ENCODE measurements at places on chromosomes 5 and 9.

DNA sequence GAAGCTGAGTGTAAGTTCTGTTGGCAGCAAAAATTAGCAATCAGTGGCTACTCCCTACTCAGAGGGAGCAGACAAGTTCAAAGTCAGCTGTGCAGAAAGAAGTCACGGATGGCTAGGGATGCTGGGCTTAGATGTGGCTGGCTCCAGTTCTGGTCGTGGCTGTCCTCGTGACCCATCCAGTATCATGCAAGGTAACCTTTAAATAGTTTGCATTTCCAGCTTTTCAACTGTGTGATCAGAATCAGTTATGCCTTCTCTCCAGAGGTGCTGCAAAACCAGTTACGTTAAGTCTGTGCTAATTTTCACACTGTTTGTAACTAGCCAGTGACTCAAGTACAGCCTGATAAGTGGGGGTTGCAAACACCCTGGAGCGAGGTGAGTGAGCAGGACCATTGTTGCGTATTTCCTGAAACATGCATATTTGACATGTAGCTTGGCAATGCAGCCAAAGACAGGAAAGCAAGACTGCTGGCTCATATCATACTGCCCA lies 302.4 kb downstream of the ATPSCKMT start:
- peaks cover 2% of the 10 kb centered on the region for H3K27me3 ChIP-seq
- no peak overlapping the region for H3K27ac ChIP-seq
- H3K4me1 ChIP-seq: no peaks in the 10 kb centered on the region
- DNase-seq: no peak
- no peaks in the 10 kb centered on the region for H3K36me3 ChIP-seq

DNA sequence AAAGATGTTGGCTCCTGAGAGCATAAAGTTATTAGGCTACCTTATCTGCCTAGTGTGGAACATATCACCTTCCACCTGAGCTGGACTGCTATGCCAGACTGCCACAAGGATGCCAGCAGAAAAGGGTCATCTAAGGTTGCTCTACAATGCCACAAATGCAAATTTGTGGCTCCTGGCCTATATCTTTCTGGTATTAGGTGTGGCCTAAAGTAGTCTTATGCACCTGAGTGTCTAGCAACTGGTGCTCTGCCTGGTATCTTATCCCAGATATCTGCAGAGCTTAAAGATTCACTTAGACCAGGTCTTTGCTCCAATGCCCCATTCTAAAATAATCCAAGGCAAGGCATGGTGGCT lies 34.7 kb downstream of the DTWD2 start:
- H3K27ac ChIP-seq: no peak overlapping the region
- H3K27me3 ChIP-seq: no peaks in the 10 kb centered on the region
- H3K4me3 ChIP-seq: no peak overlapping the region
- no peak for DNase-seq
- no peaks in the 10 kb centered on the region for H3K4me1 ChIP-seq

DNA sequence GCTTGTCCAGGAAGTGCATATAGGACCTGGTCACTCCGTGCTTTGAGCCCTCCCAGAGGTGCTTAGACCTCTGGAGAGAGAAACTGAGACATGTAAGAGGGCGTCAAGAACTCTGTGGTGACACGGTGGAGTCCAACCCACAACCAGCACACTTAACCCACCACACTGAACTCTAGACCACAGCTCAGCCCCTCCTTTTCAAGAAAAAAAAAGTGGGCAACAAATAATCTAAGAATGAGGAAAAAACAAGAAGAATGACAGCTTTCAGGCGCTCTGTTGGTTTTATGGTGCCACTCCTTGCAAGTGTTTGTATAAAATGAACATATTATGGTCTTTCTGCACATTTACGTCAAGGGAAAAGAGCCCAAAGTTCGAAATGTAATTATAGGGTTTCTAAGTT lies 50.2 kb upstream of the SNAPC3 start:
- H3K27me3 ChIP-seq: no peaks in the 10 kb centered on the region
- no peaks in the 10 kb centered on the region for H3K4me1 ChIP-seq
- no peak overlapping the region for H3K4me3 ChIP-seq
- no peak for DNase-seq
- no peaks in the 10 kb centered on the region for H3K36me3 ChIP-seq

GRCh38 chr5:22249209-22249729 lies 603.9 kb downstream of the CDH12 start:
- H3K36me3 ChIP-seq: no peaks in the 10 kb centered on the region
- DNase-seq: no peak
- H3K27ac ChIP-seq: no peak overlapping the region
